ENCODE measurements at places on chromosomes 2 and 18.
A peak's percentile ranks its signal among the peaks of the same experiment; 100 is the strongest.

DNA sequence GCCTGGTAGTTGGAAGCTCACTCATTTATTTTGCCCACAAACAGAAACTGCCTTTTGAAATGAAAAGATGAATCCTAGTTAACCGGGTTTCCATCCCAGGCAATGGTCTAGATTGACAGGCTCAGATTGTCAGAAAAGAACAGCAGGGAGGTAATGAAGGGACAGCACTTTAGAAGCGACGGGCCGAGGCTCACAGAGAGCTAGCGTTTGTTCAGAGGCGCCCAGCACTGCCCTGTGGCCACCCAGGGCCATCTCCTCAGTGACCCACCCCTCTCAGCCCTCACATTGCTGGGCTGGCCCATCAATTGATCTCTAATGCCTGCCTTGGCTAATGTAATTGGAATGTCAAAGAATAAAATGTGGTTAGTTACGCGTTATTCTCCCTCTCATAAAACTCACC lies 304.8 kb downstream of the CDCA7 start:
- DNase-seq, result no peak

- DNase-seq, result no peak
Observed at GRCh38 chr2:36376319-36376765, 20.8 kb downstream of the CRIM1 start.

DNA sequence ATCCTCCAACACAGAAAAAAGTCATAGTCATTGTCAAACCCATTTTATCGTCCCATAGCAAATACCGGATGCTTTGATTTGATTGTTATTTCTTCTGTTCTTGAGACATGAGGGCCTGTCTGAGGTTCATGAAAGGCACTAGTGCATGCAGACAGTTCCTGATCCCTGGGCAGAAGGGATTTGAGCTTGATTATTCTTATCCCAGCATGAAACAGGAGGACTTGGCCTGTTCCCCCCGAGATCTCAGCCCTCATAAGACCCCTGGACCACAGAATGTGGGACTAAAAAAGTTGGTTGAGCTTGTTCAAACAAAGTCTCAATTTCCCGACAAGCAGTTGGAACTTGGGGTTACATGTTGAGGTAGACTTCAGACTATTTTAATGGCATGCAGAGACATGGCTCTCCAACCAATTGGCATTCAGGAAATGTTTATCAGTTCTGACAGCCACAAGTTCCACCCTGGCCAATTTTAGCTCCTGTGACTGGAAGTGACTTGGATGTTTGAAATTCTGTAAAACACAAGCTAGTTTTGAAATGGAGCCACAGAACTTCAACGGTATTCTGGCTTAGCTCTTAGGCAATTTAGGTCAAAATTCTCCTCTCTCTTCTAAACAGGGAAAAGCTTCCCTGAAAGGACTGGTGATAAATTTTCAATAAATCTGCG lies 366.9 kb upstream of the SLC14A2 start:
- DNase-seq, result no peak

DNA sequence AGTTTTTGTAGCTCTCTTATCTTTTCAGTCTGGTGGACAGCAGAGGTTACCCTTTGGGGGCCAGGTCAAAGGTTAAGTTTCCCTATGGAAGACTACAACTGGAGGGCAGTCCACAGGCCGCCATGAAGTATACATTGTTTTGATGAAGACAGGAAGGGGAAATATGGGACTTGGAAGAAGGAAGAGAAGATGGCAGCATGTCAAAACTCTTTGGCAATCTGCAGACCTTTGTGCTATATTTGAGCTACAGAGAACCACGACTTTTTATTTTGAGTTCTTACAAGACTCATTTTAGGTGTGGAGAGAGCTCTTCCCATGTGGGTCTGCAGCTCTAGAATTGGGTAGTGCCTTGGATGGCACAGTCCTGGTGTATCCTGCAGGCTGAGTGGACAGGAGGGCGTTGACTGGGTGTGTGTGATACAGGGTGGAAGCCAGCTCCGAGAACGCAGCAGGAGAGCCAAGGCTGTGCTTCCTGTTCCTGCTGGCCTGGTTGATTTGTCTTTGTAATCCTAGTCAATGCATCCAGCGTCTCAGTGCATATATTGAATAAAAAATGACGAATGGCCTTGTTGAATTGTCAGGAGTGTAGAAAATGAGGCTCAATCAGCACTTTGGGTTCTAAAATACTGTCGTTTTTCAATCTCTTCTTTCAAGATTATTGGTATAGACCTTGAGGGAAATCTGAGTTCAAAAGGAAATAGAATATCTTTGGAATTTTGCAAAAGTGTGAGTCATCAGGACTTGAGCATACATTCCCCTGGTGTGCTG lies 11.5 kb downstream of the ITGA6 start:
- no peak for DNase-seq

GRCh38 chr2:180829261-180829660 lies 151.1 kb upstream of the UBE2E3 start:
- DNase-seq, result no peak

GRCh38 chr18:48920408-48921038 lies 30.2 kb downstream of the SMAD7 start:
- no peak for DNase-seq

DNA sequence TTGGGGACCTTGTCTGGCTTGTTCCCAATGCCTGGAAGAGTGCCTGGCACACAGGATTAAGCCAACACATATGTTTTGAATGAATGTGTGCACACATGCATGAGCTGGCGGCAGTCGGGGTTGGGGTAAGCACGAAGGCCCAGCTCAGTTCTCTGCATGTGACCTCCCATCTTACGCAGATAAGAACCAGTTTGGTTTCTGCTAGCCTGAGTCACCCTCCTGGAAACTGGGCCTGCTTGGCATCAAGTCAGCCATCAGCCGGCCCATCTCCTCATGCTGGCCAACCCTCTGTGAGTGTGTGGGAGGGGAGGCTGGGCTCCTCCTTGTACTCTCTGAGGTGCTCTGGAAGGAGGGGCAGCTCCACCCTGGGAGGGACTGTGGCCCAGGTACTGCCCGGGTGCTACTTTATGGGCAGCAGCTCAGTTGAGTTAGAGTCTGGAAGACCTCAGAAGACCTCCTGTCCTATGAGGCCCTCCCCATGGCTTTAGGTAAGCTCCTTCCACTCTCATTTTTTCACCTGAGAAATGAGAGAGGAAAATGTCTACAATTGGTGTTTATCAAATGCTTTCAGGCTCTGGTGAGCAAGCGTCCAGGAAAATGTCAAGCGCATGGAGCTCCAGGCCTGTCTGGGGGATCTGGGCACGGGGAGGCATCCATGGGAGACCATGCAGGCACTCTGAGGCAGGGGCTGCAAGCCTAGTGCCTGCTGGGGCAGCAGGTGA lies 9.7 kb upstream of the IL1RN start:
- DNase-seq, result no peak

DNA sequence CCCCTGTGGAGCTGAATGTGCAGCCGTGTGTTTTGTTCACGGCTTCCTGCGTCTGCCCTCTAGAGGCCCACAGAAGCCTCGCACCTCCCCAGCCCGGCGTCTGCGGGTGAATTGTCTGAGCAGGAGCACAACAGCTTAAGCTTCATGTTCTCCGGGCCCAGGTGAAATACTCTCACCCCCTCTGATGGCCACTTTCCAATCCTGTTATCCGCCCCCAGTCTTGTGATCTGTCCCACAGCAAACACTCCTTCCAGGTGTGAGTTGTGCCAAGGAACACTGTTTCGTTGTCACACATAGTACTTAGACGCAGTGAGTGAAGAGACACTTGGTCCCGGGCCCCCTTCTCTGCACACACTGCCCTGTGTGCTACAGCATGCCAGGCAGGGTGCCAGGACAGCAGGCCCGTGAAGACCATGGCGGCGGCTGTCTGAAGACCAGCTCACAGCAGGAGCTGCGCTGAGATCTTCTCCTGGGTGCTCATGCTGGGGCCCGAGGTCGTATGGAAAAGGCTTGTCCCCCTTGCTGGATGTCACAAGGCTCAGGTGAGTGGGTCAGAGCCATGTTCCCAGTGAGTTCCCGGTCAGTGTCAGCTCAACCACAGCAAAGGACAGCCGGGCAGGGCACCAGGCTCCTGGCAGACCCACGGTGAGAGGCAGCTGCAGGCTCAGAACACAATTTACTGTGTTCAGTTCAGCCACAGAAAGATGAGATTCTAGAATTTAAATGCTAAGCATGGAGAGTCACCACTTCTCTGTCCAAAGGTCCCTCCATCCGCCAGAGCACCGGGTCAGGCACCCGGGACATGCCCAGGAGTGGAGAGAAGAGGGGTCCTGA lies 6.8 kb upstream of the PXDN start:
- peak; percentile 79 for DNase-seq
